Stimulated activated naive B cell treated with anti-CD40 and anti-IgM and Interleukin-4, amounts not matched to agents 10 μg/mL and 1 μg/mL and 100 μg/mL, for 72 hours (primary cell): ENCODE measurements at places on chromosomes 1 and 21.

GRCh38 chr1:168653567-168653966 lies 75.4 kb downstream of the DPT start:
- no peak for DNase-seq

DNA sequence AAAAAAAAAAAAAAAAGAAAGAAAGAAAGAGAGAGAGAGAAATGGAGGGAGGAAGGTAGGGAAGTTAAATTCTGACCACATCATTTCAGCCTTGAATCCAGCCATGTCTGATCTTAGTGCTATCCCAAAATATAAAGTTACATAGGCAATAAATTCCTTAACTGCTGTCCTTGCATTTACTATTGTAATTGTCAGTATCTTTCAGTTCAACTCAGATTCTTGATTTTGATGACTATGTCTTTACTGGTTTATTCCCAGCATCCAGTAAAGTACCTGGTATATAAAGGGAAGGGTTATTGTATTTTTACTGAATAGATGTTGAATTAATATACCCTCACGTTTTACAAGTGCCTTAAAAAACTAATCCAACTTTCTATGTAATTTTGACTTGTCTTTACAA lies 8.9 kb upstream of the COP1 start:
- no peak for DNase-seq

- no peak for DNase-seq
Measured at GRCh38 chr1:230548997-230549396, 93.3 kb upstream of the COG2 start.

DNA sequence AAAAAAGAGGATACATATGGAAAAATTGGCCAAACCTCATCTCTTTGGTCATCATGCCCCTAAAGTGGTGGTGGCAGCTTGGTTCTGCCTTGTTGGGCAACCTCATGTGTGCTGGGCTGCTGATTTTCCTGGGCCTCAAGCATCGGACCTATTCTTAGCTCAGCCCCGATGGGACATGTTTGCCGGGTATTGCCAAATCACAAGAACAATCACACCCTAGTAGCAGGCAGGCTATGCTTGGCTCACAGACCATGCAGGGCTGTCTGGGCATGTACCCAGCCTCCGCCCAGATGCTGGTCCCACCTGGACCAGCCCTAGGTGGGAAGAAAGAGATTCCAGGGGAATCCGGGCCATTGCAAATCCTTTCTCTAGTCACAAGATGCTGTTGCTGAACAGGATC lies 189.4 kb upstream of the FGGY start:
- DNase-seq: no peak

GRCh38 chr1:66135161-66135560 lies 342.5 kb downstream of the PDE4B start:
- DNase-seq: no peak
